ENCODE measurements at places on chromosomes 4 and X.

GRCh38 chr4:74890341-74890740 is 42.6 kb upstream of the PARM1 start:
- DNase-seq, result no peak

- no peak for DNase-seq
These were observed 42.0 kb downstream of the REELD1 start for GRCh38 chr4:146256328-146256727.

DNA sequence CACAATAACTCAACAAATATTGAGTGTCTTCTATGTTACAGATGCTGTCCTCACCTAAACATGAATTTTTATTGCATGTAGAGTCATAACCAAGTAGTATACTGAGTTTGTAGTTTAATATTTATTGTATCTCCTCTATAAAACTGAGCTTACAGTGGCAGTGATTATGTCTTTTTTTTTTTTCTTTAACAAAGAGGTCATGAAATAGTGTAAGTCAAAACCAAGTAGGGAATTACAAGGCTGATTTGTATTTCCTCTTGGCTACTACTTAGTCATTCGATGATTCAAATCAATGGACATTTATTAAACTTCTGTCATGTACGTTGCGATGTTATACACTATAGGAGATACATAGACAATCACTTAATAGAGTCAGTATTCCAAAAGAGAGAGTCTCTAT is 48.4 kb downstream of the IL15 start:
- DNase-seq, result no peak

GRCh38 chr4:107804956-107805355 is 19.8 kb upstream of the SGMS2 start:
- DNase-seq, result no peak

- DNase-seq, result no peak
These were observed 82.9 kb downstream of the NFKB1 start for GRCh38 chr4:102584091-102584490.

- DNase-seq, result no peak
These were observed 1.2 kb upstream of the TMEM144 start for GRCh38 chr4:158208963-158209640.

DNA sequence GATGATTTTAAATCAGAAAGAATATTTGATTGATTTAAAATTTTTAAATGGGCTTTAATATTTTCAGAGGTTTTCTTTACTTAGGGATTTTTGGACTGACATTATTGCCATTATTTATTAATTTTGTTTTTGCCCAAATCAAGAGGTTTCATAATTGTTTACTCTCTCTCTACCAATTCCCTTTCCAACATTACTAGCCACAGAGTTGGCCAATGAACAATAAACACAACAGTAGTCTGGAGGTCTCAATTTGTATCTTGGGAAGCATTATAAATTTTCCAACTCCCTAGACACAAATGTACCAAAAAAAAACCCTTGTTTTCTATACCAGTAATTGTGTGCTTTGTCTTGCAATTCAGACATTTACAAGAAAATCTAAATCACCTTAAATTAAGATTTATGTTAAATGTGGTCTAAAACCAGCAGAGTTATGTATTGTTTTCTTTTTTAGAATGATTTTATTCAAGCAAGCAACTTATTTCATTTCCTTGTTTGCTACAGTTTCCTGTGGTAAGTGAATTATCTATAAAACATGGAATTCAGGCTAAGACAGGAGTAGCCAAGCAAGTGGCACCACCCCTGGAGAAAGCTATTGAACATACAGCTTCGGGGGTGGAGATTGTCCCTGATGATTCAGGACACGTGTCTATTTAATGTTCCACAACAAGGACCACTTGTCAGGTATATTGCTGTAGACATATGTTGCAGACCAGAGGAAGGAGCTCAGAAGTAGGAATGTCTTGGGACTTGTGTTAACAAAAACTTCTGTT is 622 bp downstream of the KLKB1 start:
- no peak for DNase-seq

DNA sequence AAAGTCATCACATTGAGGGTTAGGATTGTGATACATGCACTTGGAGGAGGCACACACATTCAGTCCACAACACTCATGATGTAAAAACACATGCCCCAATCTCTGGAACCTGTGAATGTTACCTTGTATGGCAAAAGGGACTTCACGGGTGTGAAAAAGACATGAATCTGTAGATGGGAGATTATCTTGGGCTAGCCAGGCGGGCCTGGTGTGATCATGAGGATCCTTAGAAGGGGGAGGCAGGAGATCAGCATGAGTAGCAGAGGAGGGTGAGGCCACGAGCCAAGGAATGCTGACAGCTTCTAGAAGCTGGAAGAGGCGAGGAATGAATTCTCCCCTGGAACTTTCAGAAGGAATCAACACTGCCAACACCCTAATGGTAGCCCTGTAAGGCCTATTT is 77.5 kb upstream of the ENPP6 start:
- no peak for DNase-seq

GRCh38 chr4:115515772-115516171 is 402.4 kb upstream of the NDST4 start:
- DNase-seq, result no peak

DNA sequence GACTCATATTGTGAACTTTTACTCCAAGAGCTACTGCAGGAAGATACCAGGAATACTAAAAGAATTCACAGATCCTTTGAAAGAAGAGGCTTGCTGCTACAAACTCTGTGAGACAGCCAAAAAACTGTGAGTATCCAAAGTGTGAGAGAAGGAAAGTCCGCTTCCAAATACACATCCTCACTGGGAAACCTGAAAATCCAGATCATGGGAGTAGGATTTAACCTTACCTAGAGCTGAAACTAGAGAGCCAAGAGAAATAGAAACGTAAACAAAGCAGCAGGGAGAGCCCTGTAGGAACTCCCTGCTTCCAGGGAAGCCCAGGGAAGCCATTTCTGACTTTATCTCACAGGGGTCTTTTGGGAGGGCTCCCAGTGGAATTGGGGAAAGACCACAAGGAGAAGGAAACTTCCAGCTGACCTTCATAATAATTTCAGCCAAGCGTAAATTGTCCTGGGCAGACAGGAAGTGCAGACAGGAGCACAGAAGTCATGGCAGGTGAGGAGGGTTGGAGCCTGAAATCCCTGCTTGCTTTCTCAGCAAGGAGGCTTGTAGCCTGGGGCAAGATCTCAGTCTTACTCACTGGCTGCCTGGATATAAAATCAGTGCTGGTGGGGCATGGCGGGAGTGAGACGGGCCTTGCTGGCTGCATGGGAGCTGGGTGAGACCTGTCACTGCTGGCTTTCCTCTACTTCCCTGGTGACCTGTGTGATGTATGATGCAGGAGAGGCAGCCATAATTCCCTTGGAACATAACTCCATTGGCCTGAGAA is 26.2 kb upstream of the NFKB1 start:
- no peak for DNase-seq

Measured in stimulated activated CD8-positive, alpha-beta memory T cell treated with anti-CD3 and anti-CD28 coated beads, Interleukin-4, amount 100 ng/mL, for 1 hour (primary cell).